GM23248 (cell line): ENCODE measurements at places on chromosomes 4 and X. TPM values are rescaled to one million over a fixed set of nuclear protein-coding genes. Genes with fewer than 3 reads are reported as not detected.

The CT45A2 gene
- not detected in 2 replicates for total RNA-seq

The FRMPD3 gene
- not detected in 2 replicates for total RNA-seq

The SSX2B gene
- not detected in 2 replicates for total RNA-seq

GRCh38 chrX:133254666-133255065 is 36.5 kb upstream of the TFDP3 start:
- no peak overlapping the region for H3K4me3 ChIP-seq
- peaks cover 12% of the 10 kb centered on the region for H3K4me1 ChIP-seq
- H3K36me3 ChIP-seq: no peaks in the 10 kb centered on the region
